ENCODE measurements at places on chromosomes 6 and 20.

DNA sequence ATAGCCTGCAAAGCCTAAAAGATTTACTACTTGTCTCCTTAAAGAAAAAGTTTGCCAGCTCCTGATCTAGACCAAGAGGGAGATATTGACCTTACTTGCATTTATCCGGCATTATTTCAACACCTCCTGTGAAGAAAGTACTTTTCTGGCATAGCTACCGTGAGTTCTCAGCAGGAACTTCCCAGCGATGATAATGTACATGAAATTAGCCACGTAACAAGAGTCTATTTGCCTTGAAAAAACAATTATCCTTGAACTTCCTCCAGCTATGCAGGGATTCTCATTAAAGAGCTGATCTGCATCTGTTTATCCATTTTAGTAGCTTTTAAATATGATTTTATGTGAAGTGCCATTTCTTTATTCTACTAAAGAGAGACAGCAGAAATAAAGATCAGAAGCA lies 41.7 kb downstream of the ALDH5A1 start:
- DNase-seq: no peak

DNA sequence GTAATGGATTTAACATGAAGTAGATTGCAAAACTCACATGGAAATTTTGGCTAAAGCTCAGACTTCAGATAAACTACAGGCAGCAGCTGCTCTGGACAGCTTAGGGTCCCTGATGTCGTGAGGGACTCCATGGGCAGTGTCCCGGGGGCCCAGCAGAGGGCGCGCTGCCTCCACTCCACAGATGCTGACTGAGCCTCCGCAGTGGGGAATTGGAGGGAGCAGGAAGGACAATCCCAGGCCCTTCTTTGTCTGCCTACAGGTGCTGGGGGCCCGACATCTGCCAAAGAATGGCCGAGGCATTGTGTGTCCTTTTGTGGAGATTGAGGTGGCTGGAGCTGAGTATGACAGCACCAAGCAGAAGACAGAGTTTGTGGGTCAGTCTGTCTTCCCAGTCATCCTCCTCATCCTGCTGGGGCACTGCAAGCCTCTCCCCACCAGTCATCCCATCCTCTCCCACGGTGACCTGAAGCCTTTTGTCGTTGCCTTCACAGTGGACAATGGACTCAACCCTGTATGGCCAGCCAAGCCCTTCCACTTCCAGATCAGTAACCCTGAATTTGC lies 35.9 kb downstream of the PLCG1 start:
- DNase-seq: peak; percentile 43

- no peak for DNase-seq
These were observed 801.4 kb upstream of the EYS start for GRCh38 chr6:66508433-66508832.

- DNase-seq: no peak
These were observed 1265.4 kb upstream of the ADGRB3 start for GRCh38 chr6:67369679-67370078.

DNA sequence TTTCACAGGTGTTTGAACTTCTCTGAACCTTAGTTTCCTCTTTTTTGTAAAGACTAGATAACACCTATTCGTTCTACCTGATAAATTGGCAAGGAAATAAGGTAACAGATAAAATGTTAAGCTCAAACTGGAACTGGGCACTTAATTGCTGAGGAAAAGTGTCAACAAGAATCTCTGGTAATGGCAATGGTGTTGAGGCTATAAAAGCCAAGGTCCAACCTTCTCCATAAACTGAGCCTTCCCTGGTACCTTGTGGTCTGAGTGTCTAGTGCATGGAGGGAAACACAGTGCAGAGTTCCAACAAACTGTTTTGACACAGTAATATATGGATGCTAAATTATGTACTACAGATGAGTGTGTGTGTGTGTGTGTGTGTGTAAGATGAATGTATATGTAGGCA lies 33.4 kb upstream of the GSTA4 start:
- DNase-seq: no peak

GRCh38 chr6:85388531-85388930 lies 61.4 kb upstream of the NT5E start:
- DNase-seq: no peak

- no peak for DNase-seq
These were observed 30.4 kb upstream of the TSHZ2 start for GRCh38 chr20:52941808-52942207.

Measured in SHP77 (cell line).